Hepatocyte (in vitro differentiated cells): ENCODE measurements at places on chromosomes 4 and X.
A peak's percentile ranks its signal among the peaks of the same experiment; 100 is the strongest.

DNA sequence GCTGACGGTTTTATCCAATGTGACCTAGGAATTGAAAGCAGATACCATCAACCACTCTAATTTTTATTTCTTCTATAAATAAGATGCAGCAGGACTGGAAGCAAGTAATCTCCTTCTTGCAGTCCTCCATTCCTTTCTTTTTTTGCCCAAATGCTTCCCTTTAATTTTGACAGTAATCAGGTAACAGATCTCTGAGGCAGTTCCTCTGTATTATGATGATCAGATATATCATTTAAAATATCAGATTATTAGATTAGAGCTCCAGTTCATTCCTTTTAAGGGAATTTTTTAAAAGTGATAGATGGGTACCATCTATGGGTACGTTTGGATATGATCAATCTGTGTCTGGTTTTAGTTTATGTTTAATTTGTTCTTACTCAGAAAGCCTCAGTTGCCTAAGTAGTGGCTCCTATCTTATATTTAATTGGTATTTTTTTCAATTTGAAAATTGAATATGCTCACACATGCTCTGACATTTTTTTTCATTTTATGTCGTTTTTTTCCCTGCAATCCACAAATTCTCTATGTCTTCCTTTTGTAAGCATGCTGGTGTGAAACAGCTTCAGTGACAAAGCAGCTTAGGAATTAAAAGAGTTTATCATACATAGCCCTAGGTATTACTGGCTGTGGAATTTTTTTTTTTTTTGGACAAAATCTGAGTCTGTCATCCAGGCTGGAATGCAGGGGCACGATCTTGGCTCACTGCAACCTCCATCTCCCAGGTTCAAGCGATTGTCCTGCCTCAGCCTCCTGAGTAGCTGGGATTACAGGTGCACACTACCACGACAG is 73.7 kb upstream of the ANK2 start:
- no peak for DNase-seq

DNA sequence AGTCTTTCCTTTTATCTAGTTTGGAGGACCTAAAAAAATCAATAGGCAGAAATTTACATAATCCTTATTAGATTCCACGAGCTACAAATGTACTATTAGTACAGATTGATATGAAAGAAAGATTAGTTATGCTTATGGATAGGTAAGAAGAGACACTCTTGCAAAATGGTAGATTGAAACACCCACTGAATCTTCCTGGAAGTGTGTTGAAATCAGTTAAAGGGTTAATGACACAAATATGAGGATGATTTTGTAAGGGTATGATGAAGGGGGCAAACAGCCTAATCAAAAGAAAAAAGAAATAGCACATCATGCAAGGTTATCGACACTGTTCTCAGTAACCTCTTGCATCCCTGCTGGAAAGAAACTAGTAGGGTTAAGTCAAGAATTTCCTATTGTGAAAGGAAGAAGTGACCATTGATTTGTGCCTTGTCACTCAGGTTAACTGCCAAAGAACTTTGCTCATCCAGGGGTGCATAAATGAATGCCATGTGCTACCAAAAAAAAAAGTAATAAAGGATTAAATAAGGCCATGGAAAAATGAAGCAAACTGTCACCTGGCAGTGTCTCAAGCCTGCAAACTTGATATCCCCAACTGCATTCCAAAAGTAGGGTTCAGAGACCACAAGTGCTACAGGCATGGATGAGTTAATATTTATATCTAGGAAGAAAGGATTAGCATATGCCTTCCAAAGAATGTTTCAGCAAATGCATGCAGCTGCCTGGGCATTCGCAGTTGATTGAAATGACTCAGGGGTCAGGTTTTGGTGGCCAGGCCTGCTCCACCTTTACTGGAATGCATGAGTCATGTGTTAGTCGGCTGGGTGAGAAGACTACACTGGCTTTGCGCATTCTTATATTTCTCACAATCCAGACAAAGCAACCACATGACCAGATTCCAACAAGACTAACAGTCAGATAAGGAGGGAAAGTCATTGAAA is 78.3 kb upstream of the ATXN3L start:
- peak; percentile 90 for DNase-seq

GRCh38 chrX:27057883-27058282 is 405.3 kb downstream of the PPP4R3C start:
- DNase-seq: no peak

- DNase-seq: no peak
Observed at GRCh38 chrX:5307416-5307815, 921.3 kb downstream of the NLGN4X start.

GRCh38 chr4:42671431-42672194 is 14.7 kb upstream of the ATP8A1 start:
- no peak for DNase-seq

- DNase-seq: no peak
Observed at GRCh38 chr4:64330143-64330542, 79.1 kb downstream of the TECRL start.

DNA sequence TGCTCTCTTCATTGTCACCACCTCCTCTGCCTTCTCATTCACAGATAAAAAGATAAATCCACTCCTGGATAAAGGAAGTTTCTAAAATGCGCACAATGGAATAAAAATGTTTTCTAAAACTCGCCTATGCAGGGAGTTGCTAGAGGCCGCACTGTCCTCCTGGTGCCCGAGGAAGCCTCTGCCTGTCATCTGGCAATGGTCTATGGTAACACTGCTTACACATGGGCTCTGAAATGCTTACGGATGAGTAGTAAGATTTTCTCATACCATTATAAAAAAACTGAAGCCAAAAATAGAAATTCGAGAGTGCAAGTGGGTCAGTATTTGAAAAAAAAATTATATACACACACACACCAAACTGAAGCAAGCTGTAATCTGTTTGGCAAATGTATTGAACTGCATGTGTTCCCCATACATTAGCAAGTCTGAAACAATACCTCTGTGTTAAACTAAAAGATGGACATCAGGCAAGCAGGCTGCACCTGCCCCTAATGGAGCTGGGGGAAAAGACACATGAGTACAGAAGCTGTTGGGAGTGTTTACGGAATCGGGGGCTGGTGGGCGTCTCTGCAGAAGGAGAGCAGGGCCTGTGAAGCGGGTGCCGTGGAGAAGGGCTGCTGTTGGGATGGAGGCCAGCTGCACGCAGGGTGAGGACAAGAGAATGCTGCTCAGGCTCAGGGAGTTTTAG is 103.3 kb upstream of the FAT1 start:
- DNase-seq: no peak

DNA sequence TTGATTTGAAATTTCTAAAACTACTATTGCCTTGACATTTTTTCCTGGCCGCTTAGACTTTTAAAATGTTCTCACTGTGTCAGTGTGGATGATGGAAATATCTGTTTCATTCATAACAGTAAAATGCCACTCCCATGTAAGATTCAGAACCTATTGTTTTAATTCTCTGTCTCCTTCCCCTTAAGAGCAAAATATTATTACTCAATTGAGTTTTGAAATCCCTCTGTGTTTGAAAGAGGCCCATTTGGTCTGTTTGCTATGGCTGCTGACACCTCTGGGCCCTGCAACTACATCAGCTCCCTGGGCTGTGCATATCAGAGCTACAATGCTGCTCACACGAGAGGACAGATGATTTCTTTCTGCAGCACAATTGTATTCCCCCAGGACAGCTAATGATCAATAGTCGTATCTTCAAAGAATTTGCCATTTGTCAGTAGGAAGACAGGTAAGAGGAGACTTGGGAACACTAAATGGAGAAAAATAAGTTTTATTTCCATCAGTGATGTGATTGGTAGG is 388.0 kb upstream of the GALNT7 start:
- no peak for DNase-seq

DNA sequence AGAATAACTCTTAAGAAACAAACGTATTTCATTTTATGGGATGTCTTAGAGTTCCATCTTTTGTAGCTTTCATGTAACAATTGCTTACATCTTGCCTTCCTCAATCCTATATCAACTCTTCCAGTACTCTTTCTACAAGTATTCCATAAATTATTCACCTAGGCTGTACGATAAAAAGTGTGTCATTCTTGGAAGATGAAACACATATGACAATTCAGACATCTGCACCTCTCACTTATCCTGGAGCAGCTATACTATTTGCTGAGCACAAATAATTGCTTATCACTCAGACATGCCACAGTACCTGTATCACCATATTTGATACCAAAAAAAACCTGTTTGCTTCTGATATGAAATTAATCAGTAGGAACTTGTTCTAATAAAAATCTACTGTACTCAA is 1.0 kb downstream of the POF1B start:
- DNase-seq: no peak

- no peak for DNase-seq
Observed at GRCh38 chr4:85107553-85107952, 141.1 kb upstream of the WDFY3 start.

- no peak for DNase-seq
Observed at GRCh38 chr4:102981005-102981404, 38.5 kb downstream of the SLC9B1 start.

GRCh38 chrX:71282514-71283402 is 677 bp upstream of the NONO start:
- peak; percentile 38 for DNase-seq

GRCh38 chrX:133189195-133189594 is 29.0 kb downstream of the TFDP3 start:
- DNase-seq: no peak

DNA sequence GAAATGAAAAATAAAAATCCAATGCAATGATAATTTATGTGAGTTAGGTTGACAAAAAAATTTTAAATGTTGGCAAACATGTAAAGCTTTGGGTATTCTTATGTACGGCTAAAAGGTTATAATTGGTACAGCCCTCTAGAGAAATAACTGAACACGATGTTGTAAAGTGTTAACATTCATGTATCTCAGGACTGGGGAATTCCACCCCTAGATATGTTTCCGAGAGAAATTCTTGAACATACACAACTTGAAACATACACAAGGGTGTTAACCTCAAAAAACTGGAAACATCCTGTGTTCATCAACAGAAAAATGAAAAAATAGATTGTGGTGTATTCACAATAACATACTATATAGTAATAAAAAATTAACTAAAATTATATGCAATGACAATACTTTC is 91.8 kb downstream of the CHM start:
- no peak for DNase-seq

GRCh38 chrX:69285881-69286564 is 120.8 kb upstream of the PJA1 start:
- peak; percentile 74 for DNase-seq

DNA sequence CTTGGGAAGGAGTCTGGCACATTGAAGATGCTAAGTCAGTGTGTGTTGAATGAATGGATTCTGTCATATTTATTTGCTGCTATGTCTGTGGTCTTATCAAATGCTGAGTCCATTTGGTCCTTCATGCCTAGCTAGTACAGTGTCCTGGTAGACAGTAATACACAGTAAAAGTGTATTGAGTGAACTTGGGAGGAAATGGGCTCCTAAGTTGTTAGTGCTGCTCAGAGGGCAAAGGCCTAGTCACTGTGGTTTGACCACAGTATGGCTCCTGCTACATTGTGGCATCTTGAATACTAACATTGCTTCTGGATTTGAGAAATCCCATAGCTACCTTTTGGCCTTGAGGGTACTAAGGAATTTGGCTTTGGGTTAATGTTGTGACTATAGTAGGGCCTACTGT is 33.9 kb downstream of the MTM1 start:
- no peak for DNase-seq

- DNase-seq: no peak
Observed at GRCh38 chr4:164304101-164304639, 449.8 kb upstream of the SMIM31 start.

- no peak for DNase-seq
Observed at GRCh38 chrX:9690046-9690445, 75.6 kb downstream of the GPR143 start.

- DNase-seq: no peak
Observed at GRCh38 chr4:2925496-2925895, 37.7 kb downstream of the NOP14 start.

DNA sequence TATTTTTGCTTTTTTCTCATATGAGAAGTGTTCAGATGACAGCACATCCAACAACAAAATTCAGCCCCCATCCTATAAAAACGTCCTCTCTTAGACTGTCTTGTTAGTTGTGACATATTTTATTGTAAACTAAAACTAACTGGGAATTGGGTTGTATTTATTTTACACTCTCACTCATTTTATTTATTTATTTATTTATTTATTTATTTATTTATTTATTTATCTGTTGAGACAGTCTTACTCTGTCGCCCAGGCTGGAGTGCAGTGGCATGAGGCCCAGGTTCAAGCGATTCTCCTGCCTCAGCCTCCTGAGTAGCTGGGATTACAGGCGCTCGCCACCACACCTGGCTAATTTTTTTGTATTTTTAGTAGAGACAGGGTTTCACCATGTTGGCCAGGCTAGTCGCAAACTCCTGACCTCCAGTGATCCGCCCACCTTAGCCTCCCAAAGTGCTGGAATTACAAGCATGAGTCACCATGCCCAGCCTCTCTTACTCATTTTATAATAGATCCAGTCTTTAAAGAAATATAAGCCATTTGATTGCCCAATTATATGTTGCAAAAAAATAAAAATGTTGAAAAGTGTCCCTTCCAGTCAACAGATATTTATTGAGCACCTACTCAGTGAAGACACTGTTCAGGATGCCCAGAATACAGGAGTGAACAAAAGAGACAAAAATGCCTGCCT is 44.6 kb downstream of the PALLD start:
- DNase-seq: no peak

DNA sequence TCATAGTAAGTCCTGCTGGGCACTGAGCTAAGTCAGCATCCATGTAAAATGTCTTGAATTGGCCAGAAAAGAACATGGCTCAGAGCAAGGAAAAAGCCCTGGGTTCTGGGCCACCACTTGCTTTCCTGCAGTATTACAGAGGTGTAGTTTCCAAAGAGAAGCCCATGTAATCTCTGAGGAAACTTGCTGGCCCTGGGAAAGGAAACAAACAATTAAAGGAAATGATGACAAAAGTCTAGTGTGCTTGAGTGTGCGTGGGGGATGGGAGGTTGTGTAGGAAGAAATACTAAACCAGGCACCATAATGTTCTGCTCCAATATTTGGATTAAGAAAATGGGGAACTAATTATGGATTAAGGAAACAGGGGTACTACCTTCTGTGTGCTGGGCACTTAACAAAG is 39.5 kb upstream of the SMIM10L2A start:
- DNase-seq: no peak

- DNase-seq: no peak
Observed at GRCh38 chr4:143375326-143376073, 38.8 kb downstream of the GAB1 start.

GRCh38 chr4:174111422-174111821 is 172.0 kb downstream of the FBXO8 start:
- no peak for DNase-seq

DNA sequence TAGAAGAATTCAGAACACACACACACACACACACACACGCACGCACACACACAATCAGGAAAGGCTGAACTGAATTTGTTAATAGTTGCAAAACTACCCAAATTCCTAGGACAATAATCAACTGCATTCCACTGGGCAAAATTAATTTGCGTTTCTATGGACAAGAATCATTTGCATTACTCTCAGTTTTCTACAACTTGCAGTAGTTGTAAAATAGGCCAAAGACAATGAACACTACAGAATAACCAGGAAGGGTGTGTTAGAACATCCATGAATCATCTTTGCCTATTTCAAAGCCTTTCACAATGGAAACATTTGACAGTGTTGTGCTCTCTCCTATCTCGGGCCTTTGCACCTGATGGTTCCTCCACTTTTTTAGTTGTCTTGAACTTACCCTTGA is 77.1 kb upstream of the IGFBP7 start:
- no peak for DNase-seq
